Stimulated activated CD8-positive, alpha-beta memory T cell treated with anti-CD3 and anti-CD28 coated beads, Interleukin-4, amount 100 ng/mL, for 4 hours (primary cell): ENCODE measurements at places on chromosomes 7 and 10.

- DNase-seq: no peak
Measured at GRCh38 chr10:78222096-78222790, 188.6 kb downstream of the RPS24 start.

GRCh38 chr7:40402661-40403060 is 267.9 kb downstream of the SUGCT start:
- DNase-seq: no peak

DNA sequence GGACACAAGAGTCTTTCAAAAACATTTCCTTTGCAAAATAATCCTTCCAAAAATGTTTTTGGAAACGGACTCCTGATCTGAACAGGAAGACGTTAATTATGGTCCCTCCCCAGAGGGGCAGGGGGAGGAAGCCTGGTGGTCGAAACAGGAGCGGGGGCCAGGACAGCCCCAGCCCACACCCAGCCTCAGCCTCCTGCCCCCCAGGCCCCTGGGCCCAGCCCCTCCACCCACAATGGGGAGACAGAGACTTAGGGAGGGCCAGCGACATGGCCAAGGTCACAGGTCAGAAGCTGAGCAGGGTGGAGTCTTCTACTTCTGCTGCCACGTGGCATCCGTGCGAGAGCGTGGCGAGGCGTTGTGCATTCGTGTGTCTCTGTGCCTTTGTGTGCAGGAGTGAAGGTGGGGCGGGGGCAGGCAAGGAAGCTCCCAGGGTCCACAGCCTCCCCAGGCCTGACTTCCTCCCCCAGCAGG is 14.0 kb upstream of the GRIFIN start:
- DNase-seq: no peak

GRCh38 chr10:129896860-129897200 is 67.2 kb downstream of the EBF3 start:
- no peak for DNase-seq

- no peak for DNase-seq
Measured at GRCh38 chr7:38222481-38223096, 44.5 kb downstream of the STARD3NL start.

GRCh38 chr7:104153287-104153686 is 54.5 kb downstream of the ORC5 start:
- DNase-seq: no peak

GRCh38 chr10:77636282-77636966 is 1.2 kb downstream of the KCNMA1 start:
- no peak for DNase-seq

GRCh38 chr10:104897696-104898095 is 256.6 kb downstream of the SORCS3 start:
- DNase-seq: no peak
